Stimulated activated CD4-positive, alpha-beta T cell treated with anti-CD3 and anti-CD28 coated beads, Interleukin-1b, Interleukin-23, amount 100 ng/mL, for 4 hours (primary cell): ENCODE measurements at places on chromosomes 1 and 21.

GRCh38 chr1:247332215-247332622 is 552 bp upstream of the ZNF496 start:
- peak; percentile 35 for DNase-seq

- no peak for DNase-seq
These were observed 66.3 kb upstream of the SSX2IP start for GRCh38 chr1:84756455-84757082.

DNA sequence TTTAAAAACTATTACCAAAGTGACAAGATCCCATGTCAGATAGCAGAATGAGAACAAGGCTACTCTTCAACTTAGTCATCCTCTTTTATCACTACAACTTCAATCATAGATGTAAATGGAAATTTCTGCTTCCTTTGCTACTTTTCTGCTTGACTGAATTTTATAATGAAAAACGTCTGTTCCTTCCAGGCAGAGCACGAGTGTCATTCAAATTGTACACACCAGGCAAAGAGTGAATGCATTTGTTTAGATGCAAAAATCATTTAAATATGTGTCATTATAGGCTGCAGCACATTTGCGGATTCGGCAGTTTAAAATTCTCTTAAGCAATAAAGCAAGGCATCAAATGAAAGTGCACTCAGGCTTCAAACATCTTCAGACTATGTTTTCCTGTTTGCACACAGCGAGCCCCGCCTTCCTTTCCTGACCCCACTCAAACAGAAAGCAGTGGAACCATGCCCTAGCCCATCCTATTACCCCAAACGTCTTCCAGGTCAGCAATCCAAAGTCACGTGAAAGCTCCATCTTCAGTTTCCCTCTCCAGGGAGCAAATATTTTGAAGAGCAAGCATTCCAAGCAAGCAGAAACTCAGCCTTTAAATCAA is 99.6 kb downstream of the APP start:
- DNase-seq: no peak

GRCh38 chr1:53266038-53266437 is 27.7 kb upstream of the MAGOH start:
- DNase-seq: no peak

DNA sequence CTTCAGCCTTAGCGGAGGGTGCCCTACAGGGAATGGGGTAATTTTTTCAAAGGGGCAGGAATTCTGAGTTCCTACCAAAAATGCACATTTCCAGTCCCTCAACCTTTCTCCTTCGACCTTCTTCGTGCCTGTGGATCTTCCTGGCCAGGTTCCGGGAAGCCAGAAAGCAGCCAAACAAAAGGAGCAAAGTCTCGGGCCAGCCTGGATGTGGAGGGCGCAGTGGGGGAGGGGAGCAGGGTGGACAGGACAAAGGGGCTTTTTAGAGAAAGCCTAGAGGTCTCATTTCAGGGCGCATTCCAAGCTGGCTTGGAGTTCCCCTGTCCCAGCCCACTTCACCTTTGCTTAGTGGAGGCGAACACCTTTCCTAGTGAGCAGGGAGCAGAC is 2.9 kb upstream of the INAVA start:
- DNase-seq: no peak

- DNase-seq: no peak
These were observed 42.0 kb downstream of the GNG12 start for GRCh38 chr1:67791261-67791660.

GRCh38 chr1:21955501-21956281 is 18.6 kb upstream of the HSPG2 start:
- no peak for DNase-seq

DNA sequence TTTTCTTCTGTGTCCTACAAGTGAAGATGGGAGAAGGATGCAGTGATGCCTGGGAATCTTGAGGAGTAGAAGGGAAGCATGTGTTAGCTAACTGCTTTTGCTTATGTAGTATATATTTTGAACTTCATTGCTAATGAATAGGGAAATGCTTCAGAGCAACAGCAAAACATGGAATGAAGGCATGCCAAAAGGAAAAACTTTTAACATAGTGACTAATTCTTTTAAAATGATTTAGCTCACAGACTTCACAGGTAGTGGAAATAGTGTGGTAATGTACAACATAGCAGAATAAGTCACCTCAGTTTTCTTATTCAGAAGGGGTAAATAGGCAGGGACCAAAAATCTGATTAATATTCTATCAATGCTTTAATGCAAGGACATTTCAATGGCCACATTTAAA is 95.5 kb downstream of the LYPLAL1 start:
- DNase-seq: no peak

DNA sequence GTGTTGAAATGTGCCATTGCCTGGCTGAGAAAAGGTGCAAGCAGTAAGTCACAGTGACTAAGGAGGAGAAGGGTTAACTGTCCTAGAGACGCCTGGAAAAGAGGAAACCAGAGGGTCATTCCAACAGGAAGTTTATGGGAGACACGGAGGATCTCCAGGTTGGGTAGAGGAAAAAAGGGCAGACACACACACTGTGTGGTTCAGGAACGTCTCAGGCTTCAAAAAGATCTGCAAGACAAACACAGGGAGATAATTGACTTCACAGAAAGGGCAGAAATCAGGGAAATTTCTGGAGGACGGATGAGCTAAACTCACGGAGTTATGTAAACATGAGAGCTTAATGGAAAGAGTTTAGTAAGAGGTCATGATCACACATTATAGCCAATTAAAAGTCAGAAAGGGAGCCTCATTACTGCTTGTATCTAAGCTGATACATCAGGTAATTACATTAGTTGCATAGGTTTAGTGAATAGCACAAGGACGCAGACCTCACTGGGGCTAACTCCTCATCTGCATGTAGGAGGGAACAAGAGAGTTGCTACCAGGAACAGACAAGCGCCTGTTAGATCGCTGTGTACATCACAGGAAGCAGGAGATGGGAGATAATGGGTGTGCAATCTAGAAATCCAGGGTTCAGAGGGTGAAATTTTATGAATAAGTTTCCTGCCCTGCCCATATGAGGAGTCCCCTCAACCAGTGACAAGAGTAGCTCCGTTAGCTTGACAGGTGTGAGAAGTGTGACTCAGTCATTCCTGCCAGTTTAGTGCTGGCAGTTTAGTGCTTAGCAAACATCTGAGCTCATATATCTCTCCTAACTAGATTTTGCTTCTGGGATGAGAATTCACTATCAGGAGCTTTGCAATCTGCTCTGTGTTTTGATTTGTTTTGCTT is 96.6 kb upstream of the TNR start:
- DNase-seq: no peak

- no peak for DNase-seq
These were observed 2.4 kb upstream of the PROX1 start for GRCh38 chr1:213985209-213986019.

DNA sequence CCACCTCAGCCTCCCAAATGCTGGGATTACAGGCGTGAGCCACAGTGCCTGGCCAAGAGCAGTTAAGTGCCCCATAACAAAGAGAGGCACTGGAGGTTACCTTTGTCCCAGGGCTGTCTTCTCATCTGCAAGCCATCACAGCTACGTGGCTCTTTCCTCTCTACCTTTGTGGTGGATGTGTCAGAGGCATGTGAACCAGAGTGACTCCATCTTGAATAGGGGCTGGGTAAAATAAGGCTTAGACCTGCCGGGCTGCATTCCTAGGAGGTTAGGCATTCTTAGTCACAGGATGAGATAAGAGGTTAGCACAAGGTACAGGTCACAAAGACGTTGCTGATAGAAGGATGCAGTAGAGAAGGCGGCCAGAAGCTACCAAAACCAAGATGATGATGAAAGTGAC is 59.4 kb upstream of the POU2F1 start:
- no peak for DNase-seq

DNA sequence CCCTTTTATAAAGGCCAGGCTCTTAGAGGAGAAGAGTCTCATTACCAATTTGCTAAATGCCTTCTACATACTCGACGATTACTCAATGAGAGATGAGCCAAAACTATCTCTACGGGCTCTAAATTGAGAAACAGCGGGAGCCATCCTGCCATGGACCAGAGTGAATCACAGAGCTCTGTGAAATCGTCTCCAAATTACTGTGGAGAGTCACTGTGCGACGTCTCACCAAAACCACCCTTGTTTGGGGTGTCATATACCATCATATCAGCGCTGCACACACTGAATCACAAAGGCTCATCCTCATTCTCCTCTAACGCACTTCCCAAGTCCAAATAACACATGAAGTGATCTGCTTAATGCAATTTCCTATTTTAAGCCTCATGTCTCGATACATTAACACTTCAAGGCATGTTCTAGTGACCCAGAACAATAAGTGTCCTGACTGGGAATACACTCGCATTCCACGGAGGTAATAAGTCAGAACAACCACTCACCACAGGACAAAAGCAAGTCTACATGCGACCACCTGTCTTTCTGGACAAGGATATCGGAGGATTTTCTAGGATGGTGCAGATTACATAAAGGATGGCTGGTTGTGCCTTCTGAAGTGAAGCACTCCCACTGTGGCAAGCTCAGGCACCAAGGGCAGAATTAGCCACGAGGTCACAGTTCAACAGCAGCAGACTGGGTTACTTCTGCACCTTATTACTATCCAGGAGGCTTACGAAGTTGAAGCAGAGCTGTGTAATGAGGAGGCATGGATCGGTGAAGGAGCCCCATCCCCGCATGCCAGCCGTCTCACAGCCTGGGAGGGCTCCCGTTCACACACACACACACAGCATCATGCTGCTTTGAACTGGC is 44.3 kb downstream of the NID1 start:
- DNase-seq: no peak

DNA sequence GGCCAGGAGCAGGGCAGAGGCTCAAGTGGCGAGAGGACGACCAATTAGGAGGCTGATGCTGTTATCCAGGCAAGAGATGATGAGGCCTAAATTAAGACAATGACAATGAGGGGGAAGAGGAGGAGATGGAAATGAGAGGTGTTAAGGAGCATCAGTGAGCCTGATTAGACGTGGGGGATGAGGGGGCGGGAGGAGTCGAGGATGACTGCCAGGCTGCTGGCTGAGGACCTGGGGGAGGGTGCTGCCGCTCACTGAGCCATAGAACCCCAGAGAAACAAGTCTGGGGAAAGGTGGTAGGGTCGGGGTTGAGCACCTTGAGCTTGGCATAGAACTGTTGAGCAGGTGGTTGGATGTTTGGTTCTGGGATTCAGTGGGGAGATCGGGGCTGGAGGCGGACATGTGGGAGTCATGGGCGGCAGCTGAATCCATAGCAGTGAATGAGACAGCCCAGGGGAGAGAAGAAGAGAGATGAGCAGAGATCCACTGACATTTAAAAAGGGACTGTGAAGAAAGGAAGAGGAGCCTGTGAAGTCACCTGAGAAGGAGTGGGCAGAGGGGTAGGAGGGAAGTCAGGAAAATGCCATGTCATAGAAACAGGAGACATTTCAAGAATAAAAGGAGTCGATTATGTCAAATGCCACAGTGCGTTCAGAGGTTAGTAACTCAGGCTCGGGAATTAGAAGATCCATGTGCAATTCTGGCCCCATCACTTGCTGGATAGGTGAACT is 28.5 kb downstream of the DLGAP3 start:
- DNase-seq: no peak
